ENCODE measurements at places on chromosomes 5 and 9. TPM values are rescaled to one million over a fixed set of nuclear protein-coding genes. Genes with fewer than 3 reads are reported as not detected.

Gene PDE4D
- 44.8 TPM for total RNA-seq

Gene CEL
- total RNA-seq: not detected

Gene SPINK4
- not detected for total RNA-seq

Gene MCC
- 67.9 TPM for total RNA-seq

Gene PCDHA12
- not detected for total RNA-seq

Gene POLR3G
- total RNA-seq: 1.5 TPM

Gene LHX2
- not detected for total RNA-seq
